ENCODE measurements at places on chromosomes 3 and 15.

GRCh38 chr3:133238015-133238414 lies 161.8 kb upstream of the BFSP2 start:
- no peak for DNase-seq

DNA sequence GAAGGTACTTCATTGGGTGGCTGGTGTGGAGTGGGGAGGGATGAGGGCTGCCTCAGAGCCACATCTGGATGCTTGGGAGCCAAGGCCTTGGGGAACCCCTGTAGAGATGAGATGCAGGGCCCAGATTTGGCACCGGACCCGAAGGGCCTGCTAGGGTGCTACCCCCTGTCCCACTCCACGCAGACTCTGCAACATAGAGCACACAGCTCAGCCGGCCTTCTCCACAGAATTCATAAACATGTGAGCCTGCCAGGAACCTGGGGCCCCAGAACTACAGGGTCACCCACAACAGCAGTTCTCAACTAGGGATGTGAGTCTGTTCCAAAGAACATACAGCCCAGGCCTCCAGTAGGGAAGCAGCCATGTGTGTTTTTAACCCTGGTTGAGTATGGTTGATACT lies 62.8 kb downstream of the LRIG1 start:
- DNase-seq, result no peak

DNA sequence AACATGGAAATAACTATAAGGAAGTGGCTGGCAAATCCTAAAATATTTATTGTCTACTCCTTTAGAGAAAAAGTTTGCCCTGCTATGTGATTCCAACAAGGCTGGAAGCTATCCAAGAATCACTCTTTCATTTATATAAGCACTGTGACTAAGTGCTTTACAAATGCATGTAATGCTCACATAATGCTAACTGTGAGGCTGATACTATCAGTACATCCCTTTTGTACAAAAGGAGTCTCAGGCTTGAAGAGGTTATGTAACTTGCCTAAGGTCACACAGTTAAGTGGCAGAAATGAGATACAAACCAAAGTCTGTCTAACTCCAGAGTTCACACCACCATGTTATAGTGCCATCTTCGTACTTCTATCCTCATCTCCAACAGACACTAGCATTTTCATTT lies 17.0 kb downstream of the TOPBP1 start:
- DNase-seq, result no peak

GRCh38 chr3:35644451-35644850 lies 5.1 kb downstream of the ARPP21 start:
- no peak for DNase-seq

DNA sequence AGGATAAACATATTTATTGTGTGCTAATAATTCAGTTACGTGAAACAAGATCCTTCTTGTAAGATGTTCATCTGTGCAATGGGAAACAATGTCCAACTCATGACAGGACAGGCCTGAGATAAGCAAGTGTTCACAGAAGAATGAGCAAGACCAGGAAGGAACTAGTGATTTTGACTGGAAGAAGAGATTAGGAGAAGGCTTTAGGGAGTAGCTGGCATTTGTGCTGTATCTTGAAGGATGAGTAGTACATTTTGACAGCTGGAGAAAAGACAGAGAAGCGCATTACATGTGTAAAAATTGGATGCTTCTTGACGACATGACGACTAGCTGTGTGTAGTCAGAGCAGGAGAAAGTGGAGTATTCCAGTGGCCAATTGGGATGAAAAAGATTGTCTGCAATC lies 48.4 kb downstream of the GBE1 start:
- no peak for DNase-seq

- no peak for DNase-seq
Observed at GRCh38 chr3:155504682-155505081, 211.2 kb upstream of the STRIT1 start.

DNA sequence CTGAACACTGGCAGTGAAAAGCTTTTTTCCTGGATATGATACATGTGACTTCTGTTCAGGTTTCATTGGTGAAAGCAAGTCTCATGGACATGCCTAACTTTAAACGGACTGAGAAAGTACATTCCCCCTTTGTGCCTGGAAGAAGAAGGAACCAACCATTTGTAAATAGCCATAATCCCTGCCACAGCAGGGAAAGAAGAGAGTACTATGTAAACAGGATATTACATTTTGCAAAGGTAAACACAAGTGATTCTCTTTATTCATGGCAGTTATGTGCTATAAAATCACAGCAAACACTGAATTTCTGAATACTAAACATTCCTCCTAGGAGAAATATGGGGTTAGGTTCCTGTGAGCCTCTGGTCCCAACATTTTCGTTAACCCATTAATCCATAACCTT lies 46.8 kb downstream of the PRICKLE2 start:
- no peak for DNase-seq

DNA sequence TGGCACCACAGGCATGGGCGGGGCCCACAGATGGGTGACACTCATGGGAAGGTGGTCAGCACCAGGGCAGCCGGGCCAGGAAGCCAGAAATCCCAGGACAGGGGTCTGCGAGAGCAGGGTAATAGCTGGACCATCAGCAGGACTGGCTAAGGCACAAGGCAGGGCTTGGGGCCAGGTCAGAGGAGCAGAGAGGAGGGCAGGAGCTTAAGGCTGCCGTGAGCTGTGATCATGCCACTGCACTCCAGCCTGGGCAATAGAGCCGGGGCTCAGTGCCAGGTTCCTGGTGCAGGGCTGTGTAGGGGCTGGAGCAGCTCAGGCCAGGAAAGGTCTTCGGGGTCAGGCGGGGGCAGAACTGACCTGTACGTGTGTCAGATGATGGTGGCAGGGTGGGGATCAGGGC lies 64.2 kb upstream of the LINGO1 start:
- DNase-seq, result no peak

DNA sequence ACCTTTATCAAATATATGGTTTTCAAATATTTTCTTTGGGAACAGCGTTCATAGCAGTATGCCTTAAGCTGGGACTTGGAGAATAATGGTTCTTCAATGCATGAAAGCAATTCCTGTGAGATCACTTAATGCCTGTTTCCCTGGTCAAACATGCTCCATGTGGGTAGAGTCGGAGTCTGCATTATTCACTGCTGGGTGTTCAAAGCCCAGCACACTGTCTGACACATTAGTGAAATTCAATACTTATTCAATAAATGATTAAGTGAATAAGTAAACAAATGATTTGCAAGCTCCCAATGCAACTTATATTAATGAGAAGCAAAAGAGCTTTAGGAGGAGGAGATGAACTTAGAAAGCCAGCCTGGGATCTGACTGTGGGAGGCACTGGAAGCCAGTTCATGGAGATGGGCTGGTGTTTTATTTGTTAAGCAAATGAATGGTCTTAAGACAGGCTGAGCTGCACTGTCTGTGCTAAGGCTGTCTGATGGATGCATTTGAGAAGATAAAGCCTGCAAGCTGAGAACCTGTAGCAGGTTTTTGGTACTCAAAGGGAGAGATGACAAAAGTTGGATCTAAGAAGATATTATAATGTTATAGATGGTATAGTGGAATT lies 490.8 kb downstream of the MCTP2 start:
- no peak for DNase-seq

DNA sequence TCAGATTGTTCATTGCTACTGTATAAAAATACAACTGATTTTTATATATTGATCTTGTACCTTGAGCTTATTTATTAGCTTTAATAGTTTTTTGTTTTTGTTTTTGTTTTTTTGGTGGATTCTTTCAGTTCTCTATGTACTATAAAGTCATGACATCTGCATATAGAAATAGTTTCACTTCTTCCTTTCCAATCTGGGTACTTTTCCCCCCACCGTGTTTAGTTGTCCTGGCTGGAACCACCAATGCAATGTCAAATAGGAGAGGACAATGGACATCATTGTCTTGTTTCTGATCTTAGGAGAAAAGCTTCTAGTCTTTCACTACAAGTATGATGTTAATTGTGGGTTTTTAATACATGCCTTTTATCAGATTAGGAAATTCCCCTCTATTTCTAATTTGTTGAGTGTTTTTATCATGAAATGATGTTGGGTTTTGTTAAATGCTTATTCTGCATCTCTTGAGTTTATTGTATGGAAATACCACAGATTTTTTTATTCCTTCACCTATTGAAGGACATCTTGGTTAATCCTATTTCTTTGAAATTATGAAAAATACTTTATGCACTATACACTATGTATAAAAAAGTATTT lies 2.8 kb upstream of the XCR1 start:
- no peak for DNase-seq

GRCh38 chr3:61563313-61564271 lies 2.2 kb downstream of the PTPRG start:
- no peak for DNase-seq

GRCh38 chr3:123405936-123406510 lies 42.9 kb downstream of the ADCY5 start:
- no peak for DNase-seq

DNA sequence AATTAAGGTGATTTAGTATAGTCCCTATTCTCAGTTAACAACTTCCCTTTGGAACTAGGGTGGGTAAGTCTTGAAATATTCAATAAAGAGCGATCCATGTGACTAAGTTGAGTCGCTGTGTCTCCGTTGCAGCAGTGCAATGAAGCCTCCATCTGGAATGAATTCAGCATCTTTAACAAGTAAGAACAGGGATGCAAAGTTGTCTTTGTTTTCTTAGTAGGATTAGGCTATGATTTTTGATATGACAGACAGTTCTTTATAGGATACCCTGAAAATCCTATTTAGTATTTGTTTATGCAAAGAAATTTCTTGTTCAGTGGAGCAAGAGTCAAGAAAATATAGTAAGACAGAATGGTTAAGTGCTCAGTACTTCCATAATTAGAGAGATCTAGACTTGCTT lies 52.7 kb downstream of the RBMS3 start:
- DNase-seq, result no peak

GRCh38 chr3:31268868-31269267 lies 263.9 kb upstream of the STT3B start:
- DNase-seq, result no peak

DNA sequence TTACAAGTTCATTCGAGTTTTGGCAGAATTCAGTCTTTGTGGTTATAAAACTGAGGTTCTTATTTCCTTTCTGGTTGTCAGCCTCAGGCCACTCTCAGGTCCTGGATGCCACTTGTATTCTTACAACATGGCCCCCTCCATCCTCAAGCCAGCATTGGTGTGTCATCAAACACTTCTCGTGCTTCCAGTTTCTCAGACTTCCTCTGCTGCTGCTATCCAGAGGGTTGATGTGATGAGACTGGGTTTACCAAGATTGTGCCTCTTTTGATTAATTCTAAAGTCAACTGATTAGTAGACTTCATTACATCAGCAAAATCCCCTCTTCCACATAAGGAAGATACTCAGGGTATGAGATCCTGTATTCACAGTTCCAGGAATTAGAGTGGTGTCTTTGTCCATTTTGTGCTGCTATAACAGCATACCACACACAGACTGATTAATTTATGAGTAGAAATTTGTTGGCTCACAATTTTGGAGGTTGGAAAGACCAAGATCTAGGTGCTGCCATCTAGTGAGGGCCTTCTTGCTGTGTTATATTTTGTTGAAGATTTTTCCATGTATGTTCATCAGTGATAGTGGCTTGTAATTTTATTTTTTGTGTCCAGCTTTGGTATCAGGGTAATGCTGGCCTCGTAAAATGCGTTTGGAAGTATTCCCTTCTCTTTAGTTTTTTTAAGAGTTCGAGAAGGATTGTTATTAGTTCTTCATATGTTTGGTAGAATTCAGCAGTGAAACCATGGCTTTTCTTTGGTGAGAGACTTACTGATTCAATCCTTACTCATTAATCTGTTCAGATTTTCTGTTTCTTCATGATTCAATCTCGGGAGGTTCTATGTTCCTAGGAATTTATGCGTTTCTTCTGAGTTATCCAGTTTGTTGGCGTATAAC lies 11.1 kb downstream of the LRCH3 start:
- DNase-seq, result no peak

All from stimulated activated CD4-positive, alpha-beta T cell treated with anti-CD3 and anti-CD28 coated beads, Interleukin-4, amount 100 ng/mL, for 4 hours (primary cell).